ENCODE measurements at places on chromosomes 3 and 15.

GRCh38 chr15:73941044-73941443 lies 14.8 kb downstream of the LOXL1 start:
- no peak for DNase-seq

- no peak for DNase-seq
Measured at GRCh38 chr3:182438398-182438797, 354.9 kb upstream of the ATP11B start.

- DNase-seq, result no peak
Measured at GRCh38 chr3:45644791-45645201, 44.4 kb upstream of the SACM1L start.

DNA sequence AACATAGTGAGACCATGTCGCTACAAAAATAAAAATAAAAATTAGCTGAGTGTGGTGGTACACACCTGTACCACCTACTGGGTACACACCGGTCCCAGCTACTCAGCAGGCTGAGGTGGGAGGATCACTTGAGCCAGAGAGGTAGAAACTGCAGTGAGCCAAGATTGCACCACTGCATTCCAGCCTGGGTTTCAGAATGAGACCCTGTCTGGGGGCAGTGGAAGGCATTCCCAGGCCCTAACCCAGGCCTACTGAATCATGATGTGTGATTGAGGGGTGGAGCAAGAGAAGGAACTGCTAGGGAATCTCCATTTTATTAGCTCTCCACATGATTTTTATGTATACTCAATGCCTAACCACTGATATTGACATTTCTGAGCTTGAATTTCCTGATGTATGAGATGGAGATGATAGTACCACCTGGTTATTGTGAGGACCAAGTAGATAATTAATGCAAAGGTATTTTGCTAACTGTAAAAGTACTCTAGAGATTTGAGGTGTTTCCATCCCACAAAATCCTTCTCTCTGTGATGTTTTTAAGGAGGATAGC lies 169.5 kb upstream of the UMPS start:
- no peak for DNase-seq
